HCEC 1CT (cell line): ENCODE measurements at places on chromosomes 3 and 15.
A peak's percentile ranks its signal among the peaks of the same experiment; 100 is the strongest.

DNA sequence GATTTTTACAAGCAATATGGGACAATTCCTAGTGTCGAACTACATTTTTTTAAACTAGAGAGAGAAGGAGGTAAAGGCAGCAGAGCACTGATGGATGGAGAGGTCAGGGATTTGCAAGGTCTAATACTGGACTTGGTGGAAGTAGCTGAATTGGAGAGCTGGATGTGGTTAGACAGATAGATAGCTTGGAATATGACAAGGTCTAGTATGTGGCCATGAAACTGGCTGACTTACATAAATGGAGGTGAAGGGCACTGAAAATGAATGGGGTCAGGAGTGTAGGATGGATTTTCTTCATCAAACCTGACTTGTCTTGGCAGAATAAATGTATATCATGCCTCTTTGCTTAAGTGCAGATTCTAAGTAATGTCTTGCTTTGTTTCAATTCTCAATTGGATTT lies 10.1 kb upstream of the RTP4 start:
- DNase-seq: no peak

GRCh38 chr15:48930735-48931134 lies 33.0 kb downstream of the SHC4 start:
- DNase-seq: no peak

DNA sequence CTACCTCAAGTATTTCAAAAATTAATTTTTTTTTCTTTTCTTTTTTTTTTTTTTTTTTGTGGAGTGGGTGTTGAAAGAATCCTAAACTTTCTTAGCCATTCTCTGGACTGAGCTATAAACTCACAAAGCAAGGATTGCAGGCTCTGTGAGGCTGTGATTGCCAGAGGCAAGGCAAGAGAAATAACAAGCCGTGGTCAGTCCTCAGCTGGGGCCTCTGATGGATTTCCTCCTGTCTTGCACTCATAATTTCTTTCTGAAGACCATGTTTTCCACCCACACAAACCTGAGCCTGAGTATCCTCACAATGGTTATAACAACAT lies 1.3 kb downstream of the CX3CR1 start:
- DNase-seq: no peak

GRCh38 chr3:10950476-10951294 lies 41.9 kb upstream of the SLC6A1 start:
- peak; percentile 65 for DNase-seq

DNA sequence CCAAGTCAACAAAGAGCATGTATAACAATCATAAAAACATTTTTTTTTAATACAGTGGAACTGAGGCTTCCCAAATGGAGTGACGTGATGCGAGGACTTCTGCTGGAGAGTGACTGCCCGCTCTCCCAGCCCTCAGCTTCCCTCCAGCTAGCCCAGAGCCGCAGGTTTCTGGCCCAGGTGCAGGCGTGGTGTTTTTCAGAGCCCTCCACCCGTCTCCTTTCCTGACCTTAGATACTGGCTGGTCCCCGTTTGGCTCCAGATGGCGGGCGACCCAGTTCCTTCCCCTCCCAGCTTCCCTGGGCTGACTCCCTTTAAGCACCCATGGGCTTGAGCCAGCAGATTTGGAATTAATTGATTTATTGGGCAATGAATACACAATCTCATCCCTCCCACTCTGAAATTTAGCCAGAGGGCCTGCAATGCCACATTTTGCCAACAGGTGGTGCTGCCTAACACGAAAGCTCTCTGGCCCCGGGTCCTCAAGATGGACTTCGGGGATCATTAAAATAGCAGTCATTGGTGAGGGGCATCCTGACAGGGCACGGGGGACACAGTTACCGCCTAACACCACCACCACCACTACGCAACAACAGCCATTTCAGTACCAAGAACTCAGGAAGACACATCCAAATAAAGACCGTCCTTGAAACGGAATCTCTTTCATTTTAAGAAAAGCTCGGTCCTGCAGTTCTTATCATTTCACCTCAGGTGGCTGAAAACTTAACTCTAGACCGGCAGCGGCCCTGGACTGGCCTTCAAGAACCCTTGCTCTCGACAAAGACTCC lies 47.5 kb upstream of the MUC4 start:
- peak; percentile 39 for DNase-seq

- peak; percentile 19 for DNase-seq
These were observed 4.0 kb downstream of the MAP2K1 start for GRCh38 chr15:66390678-66391077.

GRCh38 chr3:120907659-120908029 lies 361 bp upstream of the STXBP5L start:
- DNase-seq: no peak

DNA sequence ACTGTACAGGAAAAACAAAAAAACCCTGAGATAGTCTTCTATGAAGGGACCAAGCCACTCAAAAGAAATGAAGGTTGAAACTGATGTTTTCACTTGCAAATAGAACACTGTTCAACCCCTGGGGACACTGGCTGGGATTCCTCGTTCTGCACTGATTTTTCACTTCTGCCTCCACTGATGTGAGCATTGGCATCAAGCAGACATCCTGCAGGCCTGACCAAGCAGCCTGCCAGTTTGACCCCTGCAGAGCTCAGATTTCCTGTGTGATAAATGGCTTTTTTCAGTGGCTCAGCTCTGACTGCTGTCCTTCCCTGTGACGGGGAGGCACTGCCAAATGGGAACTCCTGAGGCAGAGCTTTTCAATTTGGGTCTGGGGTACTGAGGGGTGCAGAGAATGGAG lies 50.0 kb downstream of the RASGRP1 start:
- DNase-seq: no peak

DNA sequence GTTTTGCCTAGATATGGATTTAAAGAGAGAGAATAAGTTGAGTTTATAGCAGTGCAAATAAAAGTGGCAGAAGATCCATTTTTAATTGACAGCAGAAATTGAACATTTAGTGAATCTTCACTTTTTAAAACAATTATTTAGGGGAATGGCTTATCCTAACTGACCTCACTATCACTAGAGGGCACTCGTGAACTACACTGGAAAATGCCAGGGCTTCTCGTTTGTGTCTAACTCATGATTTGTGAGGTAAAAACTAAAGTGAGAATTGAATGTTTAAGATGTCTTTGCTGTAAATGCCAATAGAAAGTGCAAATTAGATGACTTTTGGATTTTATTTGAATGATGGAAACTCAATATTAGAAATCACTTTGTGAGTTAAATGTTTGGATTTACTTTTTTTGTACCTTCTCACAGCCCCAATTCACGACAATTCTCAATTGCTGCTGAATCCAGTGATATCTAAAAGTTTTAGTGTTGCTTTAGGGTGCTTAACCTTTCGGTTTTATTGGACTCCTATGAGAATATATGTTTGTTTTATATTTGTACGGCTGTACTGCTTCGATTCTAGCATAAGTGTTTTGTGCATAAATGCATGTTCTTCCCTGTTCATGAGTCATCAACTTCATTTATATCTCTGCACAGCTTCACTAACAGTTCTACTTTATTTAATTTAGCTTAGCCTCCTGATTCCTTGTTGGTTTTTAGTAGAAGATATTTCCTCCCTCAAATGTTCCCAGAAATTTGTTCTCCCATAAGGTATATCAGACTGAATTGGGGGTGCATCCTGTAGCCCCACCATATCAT lies 462.1 kb downstream of the MFSD1 start:
- peak; percentile 42 for DNase-seq

GRCh38 chr3:21795921-21796320 lies 44.9 kb upstream of the ZNF385D start:
- DNase-seq: no peak

GRCh38 chr15:68979816-68980215 lies 34.7 kb upstream of the NOX5 start:
- no peak for DNase-seq

DNA sequence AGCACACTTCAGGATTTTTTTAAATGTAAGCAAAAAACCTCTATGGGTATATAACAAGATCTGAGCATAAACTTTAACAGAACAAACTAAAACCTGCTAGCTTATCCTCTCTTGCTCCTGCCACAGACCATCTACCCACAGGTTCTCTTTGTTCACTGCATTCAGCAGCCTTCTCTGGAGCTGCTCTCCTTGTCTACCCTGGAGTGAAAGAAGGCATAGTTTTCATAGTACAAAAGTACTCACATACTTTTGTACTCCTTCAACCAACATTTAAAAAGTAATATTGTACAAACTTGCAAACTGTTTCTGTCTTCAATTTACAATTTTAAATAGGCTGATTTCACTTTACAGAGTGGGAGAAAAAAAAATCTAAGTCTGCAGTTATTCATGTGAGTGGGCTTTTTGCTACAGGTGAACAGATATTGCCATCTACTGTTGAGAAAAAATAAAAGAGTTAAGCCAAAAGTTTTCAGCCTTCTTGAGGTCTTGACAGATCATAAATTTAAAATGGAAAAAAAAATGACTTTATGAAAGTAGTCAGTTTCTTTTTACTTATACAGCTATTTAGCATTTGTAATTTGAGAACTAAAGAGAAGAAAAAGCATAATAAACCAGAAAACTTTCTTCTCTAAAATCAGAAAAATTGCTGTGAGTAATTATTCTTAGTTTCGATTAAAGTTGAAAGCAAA lies 20.4 kb downstream of the TERC start:
- no peak for DNase-seq

DNA sequence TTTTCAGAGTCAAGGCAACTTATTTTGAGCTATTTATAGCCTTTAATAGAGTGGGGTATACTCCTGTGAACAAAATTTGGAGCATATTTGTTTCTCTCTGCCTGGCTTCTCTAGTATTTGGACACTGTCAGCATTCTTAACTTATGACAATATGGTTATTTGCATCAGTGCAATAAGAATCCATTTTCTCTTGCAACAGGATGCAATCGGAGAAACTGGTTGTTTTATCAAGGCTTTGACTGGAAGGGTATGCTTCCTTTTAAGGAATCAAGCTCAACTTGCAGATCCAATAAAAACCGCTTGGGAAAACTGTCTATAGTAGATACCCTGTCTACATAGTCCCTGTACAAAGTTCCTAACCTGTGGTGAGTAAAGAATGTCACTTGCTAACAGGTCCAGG lies 106.7 kb downstream of the DPH6 start:
- DNase-seq: peak; percentile 70

- DNase-seq: no peak
These were observed 270.9 kb downstream of the TLE3 start for GRCh38 chr15:69826819-69827175.

- DNase-seq: no peak
These were observed 29.8 kb downstream of the IRAK2 start for GRCh38 chr3:10194328-10195071.

GRCh38 chr3:187714404-187714979 lies 12.1 kb upstream of the RTP2 start:
- DNase-seq: peak; percentile 48

DNA sequence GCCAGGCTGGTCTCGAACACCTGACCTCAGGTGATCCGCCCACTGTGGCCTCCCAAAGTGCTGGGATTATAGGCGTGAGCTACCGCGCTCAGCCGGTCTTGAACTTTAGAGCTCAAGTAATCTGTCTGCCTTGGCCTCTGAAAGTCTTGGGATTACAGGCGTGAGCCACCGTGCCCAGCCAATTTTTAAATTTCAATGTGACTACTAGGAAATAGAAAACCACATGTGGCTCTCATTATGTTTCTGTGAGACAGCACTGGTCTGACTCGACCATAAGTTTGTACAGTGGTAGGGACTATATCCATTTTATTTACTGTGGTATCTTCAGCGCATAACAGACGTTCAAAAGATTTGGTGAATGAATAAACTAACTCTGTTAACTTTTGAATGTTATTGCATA lies 9.1 kb downstream of the ZFAND6 start:
- no peak for DNase-seq

- peak; percentile 15 for DNase-seq
These were observed 89.7 kb upstream of the CMC1 start for GRCh38 chr3:28151608-28152228.

DNA sequence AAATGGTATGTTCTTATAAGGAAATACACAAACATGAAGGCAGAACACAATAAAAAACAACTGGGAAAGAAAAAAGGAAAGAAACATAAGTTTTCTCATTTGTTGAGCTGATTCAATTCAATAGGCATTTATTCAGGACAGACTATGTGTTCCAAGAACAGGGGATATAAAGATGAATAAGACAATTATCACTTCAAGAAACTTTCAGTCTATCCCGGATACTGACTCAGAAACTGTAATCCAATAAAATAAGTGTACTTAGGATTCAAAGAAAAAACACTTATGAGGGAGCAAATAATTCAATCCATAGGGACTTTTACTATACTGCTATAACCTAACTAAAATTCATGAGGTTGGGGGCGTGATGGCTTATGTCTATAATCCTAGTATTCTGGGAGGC lies 3.5 kb upstream of the POPDC2 start:
- DNase-seq: no peak

GRCh38 chr3:167785790-167786189 lies 50.3 kb downstream of the SERPINI1 start:
- DNase-seq: no peak

DNA sequence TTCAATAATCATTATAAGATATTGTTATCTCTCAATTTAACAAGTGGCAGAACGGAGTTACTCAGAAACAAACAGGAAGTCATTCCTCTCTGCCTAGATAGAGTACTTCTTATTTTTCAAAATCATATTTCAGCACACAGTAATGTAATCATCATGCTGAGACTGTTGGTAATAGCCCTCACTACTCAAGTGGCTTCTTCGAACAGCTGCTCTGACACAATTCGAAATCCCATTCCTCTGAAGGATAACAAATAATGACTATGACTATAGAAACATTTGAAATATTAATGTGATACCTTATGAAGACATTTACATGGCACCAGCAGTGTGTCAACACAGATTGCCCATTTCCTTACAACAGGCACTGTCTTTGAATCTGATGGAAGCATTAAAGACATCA lies 1249.8 kb downstream of the NSUN3 start:
- DNase-seq: no peak

- no peak for DNase-seq
These were observed 56.8 kb downstream of the APBA2 start for GRCh38 chr15:28942571-28942970.

- no peak for DNase-seq
These were observed 44.6 kb downstream of the P3H2 start for GRCh38 chr3:190076136-190076535.

- DNase-seq: no peak
These were observed 294.9 kb upstream of the SGO1 start for GRCh38 chr3:20480786-20481365.

- DNase-seq: no peak
These were observed 6.0 kb downstream of the MPI start for GRCh38 chr15:74895830-74896229.

- no peak for DNase-seq
These were observed 28.8 kb upstream of the KLF13 start for GRCh38 chr15:31297575-31298456.

- DNase-seq: no peak
These were observed 121.9 kb upstream of the PDZRN3 start for GRCh38 chr3:73746623-73747022.

DNA sequence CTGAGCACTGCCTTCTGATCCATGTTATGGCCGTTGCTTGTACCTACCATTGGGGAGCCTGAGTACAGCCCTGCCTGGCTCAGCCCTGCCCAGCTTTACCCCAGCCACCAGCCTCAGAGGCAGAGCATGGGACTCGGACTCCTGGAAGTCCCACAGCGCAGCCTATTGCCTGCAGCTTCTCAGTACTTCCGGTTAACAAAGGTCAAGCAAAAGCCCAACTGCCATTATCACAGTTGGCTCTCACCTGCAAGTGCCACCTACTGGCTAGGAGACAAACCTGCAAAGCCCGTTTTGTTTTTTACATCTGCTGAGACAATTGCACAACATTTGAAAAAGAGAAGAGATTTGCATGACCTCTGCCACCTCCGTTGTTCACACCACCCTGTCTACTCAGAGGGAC lies 1081.7 kb downstream of the NAALADL2 start:
- no peak for DNase-seq
